ENCODE measurements at places on chromosomes 13 and 19.
A peak's percentile ranks its signal among the peaks of the same experiment; 100 is the strongest.

GRCh38 chr13:99018418-99019180 is 40.7 kb upstream of the DOCK9 start:
- no peak for DNase-seq

- DNase-seq: peak; percentile 84
These were observed 6.8 kb upstream of the ARRDC2 start for GRCh38 chr19:18000915-18001776.

- DNase-seq: no peak
These were observed 1357.8 kb upstream of the ATXN8OS start for GRCh38 chr13:68749796-68750195.

GRCh38 chr19:8209462-8210378 is 550 bp downstream of the CERS4 start:
- peak; percentile 72 for DNase-seq

DNA sequence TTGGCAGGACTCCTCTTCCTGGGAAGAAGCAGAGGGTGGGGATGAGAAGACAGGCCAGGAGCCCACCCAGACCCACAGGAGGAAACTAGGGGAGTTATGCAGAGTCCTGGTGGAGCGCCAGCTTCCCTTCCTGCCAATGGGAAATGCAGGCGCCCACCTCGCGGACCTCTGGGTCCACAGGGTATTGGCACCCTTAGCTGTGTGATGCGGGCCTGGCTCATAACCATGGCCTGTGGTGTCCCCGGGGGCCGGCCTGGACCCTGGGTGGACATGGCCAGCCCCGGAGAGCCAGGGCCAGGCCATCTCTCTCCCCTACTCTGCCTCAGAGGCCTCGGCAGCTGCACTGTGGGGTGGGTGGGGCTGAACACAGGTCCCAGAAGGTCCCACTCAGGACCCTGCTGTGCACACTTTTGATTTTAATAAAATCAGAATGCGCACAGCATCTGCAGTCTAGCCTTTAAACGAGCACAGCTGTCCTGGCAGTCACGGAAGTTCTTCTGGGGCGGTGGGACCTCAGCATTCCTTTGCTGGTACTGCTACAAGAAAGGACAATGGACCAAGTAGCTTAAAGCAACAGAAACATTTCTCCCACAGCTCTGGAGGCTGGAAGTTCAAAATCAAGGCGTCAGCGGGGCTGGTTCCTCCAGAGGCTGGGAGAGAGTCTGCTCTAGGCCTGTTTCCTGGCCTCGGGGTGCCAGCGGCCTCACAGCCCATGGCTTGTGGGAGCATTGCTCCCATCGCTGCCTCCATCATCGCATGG is 1.8 kb downstream of the F10 start:
- no peak for DNase-seq

DNA sequence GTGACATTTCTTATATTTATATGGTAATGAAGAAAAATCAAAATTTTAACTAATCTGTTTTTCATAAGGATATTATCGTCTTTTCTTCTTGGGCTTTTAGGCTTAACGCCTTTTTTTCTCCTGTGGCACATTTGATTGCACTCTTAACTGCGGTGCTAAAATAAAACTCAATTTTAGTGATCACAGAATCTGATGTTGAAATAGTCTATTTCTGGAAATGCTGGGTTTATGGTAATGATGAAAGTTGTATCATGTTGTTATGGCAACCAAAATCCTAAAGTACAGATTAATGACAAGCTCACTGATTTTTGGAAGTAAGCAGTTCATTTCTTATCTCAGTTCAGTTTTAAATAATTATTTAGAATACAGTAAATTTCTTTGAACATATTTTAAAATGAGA is 85.3 kb downstream of the COG6 start:
- no peak for DNase-seq

- no peak for DNase-seq
These were observed 144.9 kb downstream of the URI1 start for GRCh38 chr19:30086916-30087315.

DNA sequence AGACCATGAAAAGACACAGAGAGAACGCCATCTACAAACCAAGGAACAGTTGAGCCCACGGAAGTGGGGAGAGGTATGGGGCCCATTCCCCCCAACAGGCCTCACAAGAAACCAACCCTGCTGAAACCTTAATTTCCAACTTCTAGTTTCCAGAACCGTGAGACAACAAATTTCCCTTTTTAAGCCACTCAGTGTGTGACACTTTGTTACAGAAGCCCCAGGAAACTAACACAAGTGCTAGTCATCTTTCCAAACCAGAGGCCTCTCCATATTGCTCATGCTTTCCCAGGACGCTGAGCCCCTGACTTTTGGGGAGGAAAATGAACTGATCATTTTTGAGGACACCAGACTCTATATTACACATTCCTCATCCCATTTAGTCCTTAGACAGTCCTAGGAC is 186.8 kb downstream of the NUFIP1 start:
- DNase-seq: no peak

- no peak for DNase-seq
These were observed 14.0 kb downstream of the RPL36 start for GRCh38 chr19:5703819-5704818.

- DNase-seq: no peak
These were observed 15.4 kb upstream of the CLN5 start for GRCh38 chr13:76976490-76976889.

DNA sequence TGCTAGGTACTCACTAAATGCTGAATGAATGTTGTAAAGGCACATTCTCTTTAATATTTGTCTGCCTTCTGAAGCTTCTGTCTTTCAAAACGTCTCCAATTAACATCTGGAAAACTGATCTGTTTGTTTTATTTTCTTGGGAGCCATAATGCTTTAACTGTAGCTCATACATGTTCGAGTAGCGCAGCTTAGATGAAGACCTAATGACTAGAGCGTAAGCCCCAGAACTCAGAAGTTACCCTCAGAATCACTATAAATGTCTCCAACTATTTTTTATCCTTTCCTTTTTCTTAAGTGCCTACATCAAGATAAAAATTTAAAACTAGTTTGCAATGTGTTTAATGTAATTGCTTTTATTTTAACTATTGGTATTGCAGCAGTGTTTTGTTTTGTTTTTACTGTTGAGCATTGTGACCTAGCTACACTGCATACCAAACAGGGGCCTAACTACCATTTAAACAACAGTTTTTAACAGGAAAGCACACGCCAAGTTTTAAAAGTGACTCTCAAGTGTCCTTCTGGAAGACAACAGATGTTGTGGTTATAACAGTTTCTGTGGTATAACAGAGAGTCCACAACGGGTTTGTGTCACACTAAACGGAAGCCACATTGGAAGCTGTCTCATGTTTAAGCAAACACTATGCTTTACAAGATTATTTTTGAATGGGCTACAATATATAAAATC is 42.0 kb downstream of the MRPL57 start:
- DNase-seq: no peak

DNA sequence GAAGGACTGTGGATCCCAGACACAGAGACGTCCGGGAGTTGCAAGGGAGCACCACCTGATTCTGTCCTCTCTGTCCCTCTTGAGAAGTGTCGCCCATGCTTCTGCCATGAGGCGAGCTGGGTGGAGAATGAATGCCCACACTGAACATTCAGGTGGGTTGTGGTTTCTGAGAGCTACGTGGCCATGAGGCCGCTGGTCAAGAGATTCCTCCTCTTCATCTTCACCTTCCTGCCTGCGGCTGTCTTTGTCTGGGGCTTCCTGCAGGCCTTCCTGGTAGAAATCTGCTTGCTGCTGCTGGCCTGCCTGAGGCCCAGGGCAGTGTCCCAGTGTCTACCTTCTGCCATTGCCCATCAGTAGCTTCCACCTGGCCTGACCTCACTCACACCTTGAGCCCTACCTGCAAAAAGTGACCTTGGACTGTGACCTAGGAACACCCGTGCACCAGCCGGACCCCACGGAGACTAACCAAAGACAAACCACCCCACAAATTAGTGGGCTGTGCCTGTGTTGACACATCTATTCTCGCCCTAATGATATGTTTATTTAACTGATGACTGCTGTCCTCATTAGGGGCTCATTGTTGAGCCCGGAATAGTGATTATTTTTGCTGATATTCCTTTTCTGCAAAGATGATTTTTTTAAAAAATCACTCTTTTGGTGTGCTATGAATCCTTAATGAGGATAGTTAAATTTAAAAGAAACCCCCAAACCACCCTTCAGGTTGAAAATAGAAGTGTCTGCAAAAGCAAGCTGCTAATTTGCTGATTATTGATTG is 38.7 kb upstream of the ZNF536 start:
- no peak for DNase-seq

GRCh38 chr19:40445780-40446262 is 1.7 kb upstream of the SERTAD3 start:
- DNase-seq: no peak

DNA sequence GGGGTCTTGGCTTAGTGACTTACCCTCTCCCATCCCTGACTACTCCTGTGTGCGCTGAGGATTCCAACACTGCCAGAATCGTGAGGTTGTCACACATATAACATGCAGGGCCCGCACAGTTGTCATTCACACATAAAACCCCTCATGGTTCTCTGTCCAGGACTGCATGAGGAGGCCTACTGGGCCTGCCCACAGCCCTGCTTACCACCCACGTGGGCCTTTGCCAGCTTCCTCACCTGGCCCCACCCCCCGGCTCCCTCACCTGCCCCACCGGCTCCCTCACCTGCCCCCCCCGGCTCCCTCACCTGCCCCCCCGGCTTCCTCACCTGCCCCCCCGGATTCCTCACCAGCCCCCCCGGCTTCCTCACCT is 197.2 kb downstream of the TEX29 start:
- no peak for DNase-seq

DNA sequence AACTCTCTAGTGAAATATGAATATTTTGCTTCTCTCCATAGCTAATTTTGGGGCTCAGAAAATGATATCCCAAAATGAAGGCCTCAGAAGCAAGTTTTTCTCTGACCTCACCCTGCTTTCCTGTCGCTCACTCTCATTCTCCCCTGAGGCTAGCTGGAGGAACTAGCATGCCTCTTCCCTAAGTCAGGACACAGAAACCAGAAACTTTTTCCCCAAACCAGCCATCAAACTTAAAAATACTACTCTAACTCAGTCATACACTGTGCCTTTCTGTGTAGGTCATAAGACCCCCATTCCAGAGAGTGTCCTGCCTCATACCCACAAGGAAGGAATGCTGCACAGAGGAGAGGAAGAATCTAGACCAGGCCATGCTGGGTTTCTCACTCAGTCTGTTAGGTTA is 329.6 kb downstream of the PCDH20 start:
- DNase-seq: no peak

- no peak for DNase-seq
These were observed 73.9 kb upstream of the OXGR1 start for GRCh38 chr13:97068151-97068550.

DNA sequence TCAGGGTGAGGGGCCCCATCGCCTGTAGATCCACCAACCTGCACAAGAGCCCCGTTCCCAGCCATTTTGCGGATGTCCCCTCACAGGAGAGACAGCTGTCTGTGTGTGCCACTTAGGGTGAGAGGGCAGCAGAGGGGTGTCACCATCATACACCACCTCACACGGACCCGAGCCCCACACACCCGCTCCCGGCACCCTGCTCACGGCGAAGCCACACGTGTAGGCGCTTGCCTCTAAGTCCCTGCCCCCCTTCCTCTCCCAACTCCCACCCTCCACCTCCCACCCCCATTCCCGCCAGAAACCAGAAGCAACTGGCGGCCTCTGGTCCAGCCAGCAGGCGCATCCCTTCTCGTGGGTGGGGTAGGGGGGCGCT is 4.0 kb upstream of the DPF1 start:
- DNase-seq: no peak

DNA sequence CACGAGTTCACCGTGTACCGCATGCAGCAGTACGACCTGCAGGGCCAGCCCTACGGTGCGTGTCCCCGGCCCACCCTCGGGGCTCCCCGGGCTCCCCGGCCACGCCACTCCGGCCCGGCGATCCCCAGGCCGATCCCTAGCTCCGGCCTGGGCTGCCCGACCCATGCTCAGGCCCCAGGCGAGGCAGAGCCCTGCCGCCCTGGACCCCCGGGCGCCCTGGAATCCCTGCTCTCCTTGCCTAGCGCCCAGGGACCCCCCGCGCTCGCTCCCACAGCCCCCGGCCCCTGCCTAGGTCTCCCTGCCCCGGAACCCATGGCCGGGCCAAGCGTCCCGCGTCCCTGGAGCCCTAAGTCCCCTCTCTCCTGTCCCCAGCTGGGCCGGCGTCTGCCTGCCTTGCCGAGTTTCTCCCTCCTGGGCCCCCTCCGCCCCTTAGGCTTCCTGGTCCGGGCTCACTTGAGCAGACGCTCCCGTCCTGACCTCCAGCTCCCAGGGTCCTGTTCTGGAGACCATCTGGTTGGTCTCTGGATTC is 494 bp downstream of the NCLN start:
- no peak for DNase-seq

DNA sequence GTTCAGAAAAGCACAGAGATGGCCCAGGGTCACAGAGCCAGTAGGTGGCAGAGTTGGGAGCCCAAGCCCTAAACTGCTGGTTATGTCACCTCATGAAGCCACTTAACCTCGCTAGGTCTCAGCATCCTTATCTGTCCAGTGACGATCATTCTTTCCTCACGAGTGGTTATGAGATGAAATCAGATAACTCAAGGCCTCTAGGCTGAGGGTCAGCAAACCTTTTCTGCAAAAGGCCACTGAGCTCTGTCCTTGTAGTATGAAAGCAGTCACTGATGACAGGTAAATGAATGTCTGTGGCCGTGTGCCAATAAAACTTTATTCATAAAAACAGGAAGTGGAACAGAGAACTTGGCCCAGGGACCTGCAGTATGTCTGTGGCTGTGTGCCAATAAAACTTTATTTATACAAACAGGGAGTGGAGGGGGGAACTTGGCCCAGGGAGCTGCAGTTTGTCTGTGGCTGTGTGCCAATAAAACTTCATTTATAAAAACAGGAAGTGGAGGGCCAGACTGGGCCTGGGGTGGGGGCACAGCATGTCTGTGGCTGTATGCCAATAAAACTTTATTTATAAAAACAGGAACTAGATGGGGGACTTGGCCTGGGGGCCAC is 71.2 kb downstream of the GNG7 start:
- DNase-seq: no peak

- no peak for DNase-seq
These were observed 138.5 kb downstream of the ZAR1L start for GRCh38 chr13:32176696-32177095.

- DNase-seq: no peak
These were observed 117.4 kb upstream of the FNDC3A start for GRCh38 chr13:48858122-48858902.

- no peak for DNase-seq
These were observed 101.3 kb downstream of the ARHGEF7 start for GRCh38 chr13:111216166-111216960.

GRCh38 chr19:49391581-49392399 is 3.7 kb downstream of the KASH5 start:
- DNase-seq: peak; percentile 64

- no peak for DNase-seq
These were observed 2.3 kb downstream of the TULP2 start for GRCh38 chr19:48896191-48896720.

GRCh38 chr19:8352134-8352827 is 9.2 kb upstream of the KANK3 start:
- DNase-seq: no peak

- no peak for DNase-seq
These were observed 30.6 kb upstream of the ZNF681 start for GRCh38 chr19:23789246-23789645.

- DNase-seq: no peak
These were observed at the start of gene GJB6 for GRCh38 chr13:20231839-20232555. Gene GJB6, minus strand, starts transcription at chr13:20232319. Its CDS starts 8,839 bp downstream, at chr13:20223480.

GRCh38 chr13:63305641-63306133 is 1890.0 kb upstream of the PCDH20 start:
- DNase-seq: no peak

- no peak for DNase-seq
These were observed 435.6 kb upstream of the SLITRK5 start for GRCh38 chr13:87235621-87236020.

Data from activated T-helper 1 cell treated with anti-CD3 and anti-CD28 coated beads, Interleukin-2, amount 50 U/mL, for 16 hours (primary cell).